HT-29 (cell line): ENCODE measurements at places on chromosomes 2 and 18. TPM values are rescaled to one million over a fixed set of nuclear protein-coding genes. Genes with fewer than 3 reads are reported as not detected.

- DNase-seq = no peak
Measured at GRCh38 chr2:23692263-23692662, 234.7 kb downstream of the ATAD2B start.

DNA sequence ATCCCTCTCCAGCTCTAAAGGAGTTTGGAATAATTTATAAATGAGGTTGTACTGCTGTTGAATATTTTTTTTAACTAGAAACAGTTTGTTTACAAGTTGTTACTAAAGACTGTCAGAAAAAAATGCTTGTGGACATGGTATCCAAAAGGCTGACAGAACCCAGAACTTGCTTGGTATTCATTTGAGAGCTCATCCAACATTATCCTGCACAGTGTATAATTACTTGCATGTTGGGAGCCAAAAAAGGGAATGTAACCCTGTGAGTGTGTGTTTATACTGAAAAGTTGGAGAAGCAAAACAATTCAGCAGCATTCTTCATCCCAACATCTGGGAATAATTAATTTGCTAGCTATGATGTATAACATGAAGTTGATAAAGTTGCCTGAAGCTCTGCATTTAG is 42.1 kb upstream of the EHBP1 start:
- DNase-seq = no peak

DNA sequence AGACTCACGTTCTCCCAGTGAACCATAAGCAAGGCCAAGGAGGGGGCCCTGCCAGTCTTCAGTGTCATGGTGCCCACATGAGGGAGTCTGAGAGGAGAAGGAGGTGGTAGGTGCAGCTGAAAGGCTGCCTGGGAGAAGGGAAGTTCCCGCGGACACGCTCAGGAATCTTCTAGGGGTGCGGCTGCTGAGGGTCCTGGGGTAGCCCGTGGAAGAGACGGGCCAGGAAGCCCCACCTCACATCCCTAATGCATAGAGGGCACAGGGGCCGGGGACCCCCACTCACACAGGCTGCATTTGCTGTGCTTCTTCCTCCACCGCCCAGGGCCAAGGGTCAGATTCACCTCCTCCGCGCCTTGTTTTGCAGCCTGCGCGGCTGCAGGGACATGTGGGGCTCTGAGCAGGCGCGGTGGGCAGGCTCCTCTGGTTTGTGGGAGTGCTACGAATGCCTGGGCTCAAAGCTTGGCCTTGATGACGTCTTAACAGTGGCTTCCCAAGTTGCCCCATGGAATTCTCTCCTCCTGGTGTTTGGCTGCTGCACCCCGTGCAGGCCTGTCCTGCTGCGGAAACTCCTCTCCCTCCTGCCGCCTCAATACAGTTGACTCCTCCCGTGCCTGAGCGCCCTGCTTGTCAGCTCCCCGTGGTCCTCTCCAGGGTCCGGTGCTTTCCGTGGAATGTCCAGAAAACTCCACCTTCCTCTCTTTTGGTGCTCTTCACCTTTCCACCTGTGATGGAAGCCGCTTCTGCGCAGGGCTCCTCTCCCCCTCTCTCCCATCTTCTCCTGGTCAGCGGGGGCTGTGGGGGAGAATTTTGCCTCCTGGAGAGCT is 95.7 kb downstream of the VAPA start:
- no peak for DNase-seq

DNA sequence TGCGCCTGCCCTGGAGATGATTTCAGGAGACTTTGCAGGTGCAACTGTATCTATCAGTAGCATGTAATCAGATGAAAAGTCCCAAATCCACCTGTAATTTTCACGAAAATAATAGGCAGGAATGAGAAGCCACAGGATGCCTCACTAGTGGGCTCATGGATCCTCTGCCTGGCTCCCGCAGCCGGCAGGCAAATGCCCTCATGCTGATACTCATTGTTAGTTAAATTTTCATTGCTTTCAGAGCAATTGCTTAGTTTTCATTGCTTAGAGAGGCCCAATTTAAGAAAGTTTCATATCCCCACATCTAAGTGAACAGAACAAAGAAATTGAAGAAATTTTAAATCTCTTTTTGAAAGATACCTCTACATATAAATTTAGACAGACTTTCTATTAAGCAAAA is 57.6 kb upstream of the CTDP1 start:
- no peak for DNase-seq

GRCh38 chr18:27959101-27959500 is 217.8 kb downstream of the CDH2 start:
- DNase-seq = no peak

DNA sequence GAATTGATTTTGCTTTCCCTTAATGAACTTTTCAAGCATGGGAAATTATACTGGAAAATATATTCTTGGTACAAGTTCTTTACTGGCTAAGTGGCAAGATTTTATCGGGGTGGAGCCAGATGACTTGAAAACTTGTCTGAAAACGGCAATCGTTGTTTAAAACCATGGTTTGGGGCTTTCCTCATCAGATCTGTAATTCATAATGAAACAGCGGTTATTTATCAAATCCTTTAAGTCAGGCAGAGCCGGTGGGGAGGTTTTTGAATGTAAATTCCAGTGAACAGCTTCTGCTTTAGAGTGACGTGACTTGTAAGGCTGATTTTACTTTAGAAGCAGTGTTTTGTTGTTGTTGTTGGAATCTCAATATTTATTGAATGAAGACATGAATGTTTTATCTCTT is 2.6 kb downstream of the SEC11C start:
- no peak for DNase-seq

GRCh38 chr18:25679491-25679890 is 327.5 kb upstream of the ZNF521 start:
- no peak for DNase-seq

DNA sequence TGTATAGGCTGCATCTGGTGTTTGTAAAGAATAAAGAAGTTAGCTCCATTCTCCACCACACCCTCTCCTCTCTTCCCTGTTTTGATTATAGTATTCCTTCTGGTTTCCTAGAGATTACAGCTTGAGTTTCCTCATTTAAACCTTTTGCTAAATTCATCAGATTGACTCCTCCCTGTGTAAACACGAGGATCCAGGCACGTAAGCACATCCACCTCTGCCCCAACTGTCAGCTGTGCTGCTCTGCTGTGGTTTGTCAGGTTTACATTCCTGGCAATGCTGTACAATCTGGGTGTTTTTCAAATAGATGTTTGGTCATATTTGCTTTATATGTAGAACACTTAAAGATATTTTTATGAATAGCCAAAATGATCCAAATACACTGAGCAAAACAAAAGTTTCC is 302.8 kb downstream of the PTGR3 start:
- DNase-seq = peak; percentile 60

DNA sequence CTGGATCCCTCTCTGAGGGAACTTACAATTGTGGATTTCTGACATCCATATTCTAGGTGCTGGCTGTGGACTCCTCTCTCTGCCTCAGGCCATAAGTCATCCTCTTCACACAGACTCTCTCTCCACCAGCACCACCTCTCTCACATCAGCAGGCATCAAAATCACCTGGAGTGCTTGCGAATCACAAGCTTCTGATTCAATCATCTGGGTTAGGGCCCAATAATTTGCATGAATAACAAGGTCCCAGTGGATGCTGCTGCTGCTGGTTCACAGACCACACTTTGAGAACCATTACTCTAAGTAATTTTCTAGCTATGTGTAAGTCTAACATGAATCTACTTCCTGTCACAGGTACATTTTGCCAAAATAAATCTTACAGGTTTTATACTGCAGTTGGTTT is 214.9 kb downstream of the DSEL start:
- DNase-seq = no peak

DNA sequence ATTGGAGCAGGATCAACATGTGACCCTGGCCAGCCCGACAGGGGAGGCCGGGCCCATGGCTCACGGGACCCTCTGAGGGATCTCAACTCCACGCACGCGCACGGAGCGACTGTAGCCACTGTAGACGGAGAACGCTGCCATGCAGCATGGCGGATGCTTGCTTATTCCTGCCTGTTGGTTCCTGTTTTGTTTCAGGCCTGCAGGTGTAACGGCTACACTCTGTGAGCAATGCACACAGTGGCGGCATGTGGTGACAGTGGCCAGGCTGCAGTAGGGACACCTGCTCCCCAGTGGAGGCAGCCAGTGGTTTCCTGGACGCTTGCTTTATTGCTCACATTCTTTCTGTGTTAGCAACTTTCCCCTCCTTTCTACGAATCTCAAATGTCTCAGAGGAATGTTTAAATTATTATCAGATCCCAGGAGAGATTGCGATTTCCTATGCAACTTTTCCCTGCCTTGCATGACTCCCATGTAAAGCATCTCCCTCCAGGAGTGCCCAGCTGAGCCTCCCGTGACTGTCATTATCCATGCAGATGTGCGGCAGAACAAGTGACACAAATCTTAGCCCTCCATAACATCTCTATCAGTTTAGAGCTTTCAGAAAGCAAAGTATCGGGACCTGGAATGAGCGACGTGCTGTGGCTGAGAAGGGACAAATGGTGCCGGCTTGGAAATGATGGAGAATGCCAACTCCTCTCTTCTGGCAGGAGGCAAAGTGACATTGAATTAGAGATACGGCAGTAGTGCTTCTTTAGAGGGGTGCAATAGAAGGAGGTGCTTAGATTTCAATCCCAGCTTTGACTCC is 209.7 kb downstream of the ASB1 start:
- DNase-seq = peak; percentile 5

- DNase-seq = no peak
Measured at GRCh38 chr18:63284173-63284799, 35.3 kb downstream of the BCL2 start.

- no peak for DNase-seq
Measured at GRCh38 chr2:181063696-181064095, 83.3 kb downstream of the UBE2E3 start.

DNA sequence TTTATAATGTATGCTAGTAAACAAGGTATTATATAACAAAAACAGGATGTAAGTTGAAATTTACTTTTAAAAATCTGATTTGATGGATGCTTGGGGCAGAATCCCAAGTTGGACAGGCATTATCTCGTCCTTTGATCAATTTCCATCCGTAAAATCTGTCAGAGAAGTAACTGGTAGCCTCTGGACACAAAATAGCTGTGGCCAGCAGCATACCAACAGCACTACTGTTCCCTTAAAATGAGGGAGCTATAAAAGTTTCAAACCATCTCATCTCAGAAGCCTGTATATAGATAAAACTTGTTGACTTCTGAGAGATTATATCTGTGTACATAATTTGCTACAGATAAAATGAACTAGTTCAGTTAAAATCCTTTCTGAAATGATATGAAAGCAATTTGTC is 14.7 kb upstream of the METAP1D start:
- DNase-seq = no peak

DNA sequence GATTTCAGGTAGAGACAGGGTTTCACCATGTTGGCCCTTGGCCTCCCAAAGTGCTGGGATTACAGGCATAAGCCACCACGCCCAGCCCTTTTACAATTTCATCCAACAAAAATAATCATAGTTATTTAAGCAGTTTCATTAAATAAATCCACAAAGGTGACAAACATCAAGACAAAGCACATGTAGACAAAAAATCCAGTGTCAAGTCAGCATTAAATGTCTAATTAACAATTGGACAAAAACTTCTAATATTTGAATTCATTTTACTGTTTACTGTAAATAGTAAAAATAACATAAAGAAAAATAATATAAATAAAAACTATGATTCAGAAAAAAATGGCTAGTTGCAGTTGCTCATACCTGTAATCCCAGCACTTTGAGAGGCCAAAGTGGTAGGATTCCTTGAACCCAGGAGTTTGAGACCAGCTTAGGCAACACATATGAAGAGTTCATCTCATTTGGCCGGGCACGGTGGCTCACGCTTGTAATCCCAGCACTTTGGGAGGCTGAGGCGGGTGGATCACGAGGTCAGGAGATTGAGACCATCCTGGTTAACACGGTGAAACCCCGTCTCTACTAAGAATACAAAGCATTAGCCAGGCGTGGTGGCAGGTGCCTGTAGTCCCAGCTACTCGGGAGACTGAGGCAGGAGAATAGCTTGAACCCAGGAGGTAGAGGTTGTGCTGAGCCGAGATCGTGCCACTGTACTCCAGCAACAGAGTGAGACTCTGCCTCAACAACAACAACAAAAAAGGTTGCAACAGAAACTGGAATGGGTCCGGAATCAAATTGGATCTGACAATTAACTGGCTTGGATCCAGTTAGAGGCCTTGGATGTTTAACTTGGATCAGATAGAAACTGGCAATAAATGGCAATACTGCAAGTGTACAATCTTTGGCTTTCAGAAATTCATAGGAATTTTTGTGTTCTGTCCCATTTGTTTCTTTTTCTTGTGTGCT is 56.9 kb upstream of the MAT2A start:
- DNase-seq = no peak

DNA sequence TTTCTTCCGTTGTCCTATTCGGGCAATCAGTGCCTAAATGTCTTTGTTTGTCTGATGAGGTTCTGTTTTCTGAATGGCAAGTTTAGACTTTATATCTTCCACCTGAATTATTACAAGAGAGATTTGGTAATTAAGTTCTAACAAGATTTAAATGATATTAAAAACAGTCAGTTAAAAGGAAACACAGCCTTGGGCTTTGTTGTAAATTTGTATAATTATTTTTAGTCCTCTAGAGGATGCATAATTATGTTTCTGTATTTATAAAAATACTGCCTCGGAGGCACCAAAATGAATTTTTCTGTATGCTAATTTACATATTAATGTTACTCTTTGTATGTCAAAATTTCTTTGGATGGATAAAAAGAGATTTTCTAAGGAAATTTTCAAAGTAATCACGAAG is 136.7 kb downstream of the CDCA7 start:
- DNase-seq = no peak

DNA sequence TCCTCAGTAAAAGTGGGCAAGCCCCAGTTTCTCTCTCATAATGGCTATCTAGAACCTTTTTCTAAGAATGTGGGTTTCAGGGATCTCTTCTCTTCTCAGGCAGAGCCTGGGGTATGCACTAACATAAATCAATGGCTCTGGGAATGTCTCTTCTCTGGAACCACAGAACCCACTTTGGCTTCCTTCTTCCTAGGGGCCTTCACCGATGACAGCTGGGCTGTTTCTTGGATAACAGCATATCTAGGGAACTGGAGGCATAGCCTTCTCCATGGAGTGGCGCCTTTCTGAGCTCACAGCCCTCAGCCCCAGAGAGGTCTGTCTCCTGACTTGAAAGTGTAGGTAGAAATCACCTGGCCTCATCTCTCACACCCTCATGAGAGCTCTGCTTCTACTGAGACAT is 247.9 kb downstream of the CLIP4 start:
- no peak for DNase-seq

DNA sequence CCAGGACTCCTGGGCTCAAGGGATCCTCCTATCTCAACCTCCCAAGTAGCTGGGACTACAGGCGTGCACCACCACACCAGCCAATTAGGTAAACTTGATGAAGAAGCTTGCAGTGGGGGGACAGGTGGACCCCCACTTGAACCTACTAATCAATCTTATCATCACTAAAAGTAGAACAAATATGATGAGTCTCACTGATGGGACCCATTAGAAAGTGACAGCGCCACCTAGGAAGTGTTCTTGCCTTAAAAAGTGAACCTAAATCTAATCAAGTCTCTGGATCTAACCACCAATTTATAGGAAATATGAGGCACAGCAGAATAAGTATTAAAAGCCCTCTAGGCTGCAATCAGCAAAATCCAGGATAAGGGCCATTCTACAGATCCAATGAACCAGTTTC is 79.2 kb downstream of the BIN1 start:
- no peak for DNase-seq

- no peak for DNase-seq
Measured at GRCh38 chr2:211868996-211869533, 669.5 kb downstream of the ERBB4 start.

GRCh38 chr18:22872900-22873537 is 60.1 kb upstream of the RBBP8 start:
- peak; percentile 25 for DNase-seq

PMAIP1 gene
- total RNA-seq = 10.4 and 10.5 TPM in 2 replicates

TAF4B gene
- 7.8 and 9.4 TPM in 2 replicates for total RNA-seq

ITGA6 gene
- total RNA-seq = 147 and 155 TPM in 2 replicates

C1QL2 gene
- total RNA-seq = not detected in 2 replicates

CDK15 gene
- not detected in 2 replicates for total RNA-seq

ANKRD62 gene
- total RNA-seq = not detected in 2 replicates

TCF7L1 gene
- total RNA-seq = not detected in 2 replicates
